ENCODE measurements at places on chromosomes 7 and 10. TPM values are rescaled to one million over a fixed set of nuclear protein-coding genes. Genes with fewer than 3 reads are reported as not detected.
A peak's percentile ranks its signal among the peaks of the same experiment; 100 is the strongest.

- H3K36me3 ChIP-seq = no peaks in the 10 kb centered on the region
- DNase-seq = no peak
- no peak overlapping the region for H3K27ac ChIP-seq
- H3K27me3 ChIP-seq = no peaks in the 10 kb centered on the region
- H3K4me1 ChIP-seq = no peaks in the 10 kb centered on the region
Observed at GRCh38 chr10:88147000-88147798, 283.8 kb downstream of the PTEN start.

- no peaks in the 10 kb centered on the region for H3K36me3 ChIP-seq
- no peak overlapping the region for H3K4me3 ChIP-seq
- H3K27me3 ChIP-seq = no peaks in the 10 kb centered on the region
- no peaks in the 10 kb centered on the region for H3K4me1 ChIP-seq
- H3K27ac ChIP-seq = no peak overlapping the region
Observed at GRCh38 chr10:2077231-2077630, 339.9 kb upstream of the ADARB2 start.

GRCh38 chr10:10293481-10293951, 724.2 kb upstream of the CELF2 start:
- peak; percentile 39 for DNase-seq
- H3K36me3 ChIP-seq = no peaks in the 10 kb centered on the region
- H3K4me1 ChIP-seq = peaks cover 17% of the 10 kb centered on the region
- no peak overlapping the region for H3K4me3 ChIP-seq
- no peaks in the 10 kb centered on the region for H3K27me3 ChIP-seq
- H3K27ac ChIP-seq = peak overlapping the region; percentile 58

DNA sequence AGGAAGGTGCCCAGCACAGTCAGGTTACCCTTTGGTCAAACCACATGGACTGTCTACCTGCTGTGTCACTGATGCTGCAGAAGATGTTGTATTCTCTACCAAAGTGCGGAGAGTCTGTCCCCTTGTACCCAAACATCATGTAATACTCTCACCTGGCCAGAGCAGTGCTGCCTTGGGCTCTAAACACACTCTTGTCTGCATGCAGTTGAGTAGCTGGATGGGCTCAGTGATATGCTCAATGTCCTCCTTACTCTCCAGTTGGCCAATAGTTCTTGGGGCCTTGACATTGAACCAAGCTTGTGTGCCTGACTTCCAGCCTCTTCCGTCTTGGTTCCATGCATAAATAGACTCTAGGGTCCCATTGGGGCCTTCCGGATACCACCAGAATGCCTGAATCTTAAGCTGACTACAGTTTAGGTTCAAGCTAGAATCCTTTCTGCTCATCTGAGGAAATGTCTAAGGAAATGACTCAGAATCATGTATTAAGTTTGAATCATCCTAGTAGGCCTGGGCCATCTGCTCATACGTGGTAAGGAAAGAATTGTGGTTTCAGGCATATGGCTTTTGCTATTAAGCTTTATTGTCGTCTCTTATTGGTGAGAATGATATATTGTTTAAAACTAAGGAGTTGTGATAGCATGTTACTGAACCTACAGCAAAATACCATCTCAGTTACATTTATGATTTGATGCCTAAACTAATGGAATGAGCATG, 118.0 kb downstream of the OTUD1 start:
- no peaks in the 10 kb centered on the region for H3K36me3 ChIP-seq
- H3K4me3 ChIP-seq = no peak overlapping the region
- no peak overlapping the region for H3K27ac ChIP-seq

DNA sequence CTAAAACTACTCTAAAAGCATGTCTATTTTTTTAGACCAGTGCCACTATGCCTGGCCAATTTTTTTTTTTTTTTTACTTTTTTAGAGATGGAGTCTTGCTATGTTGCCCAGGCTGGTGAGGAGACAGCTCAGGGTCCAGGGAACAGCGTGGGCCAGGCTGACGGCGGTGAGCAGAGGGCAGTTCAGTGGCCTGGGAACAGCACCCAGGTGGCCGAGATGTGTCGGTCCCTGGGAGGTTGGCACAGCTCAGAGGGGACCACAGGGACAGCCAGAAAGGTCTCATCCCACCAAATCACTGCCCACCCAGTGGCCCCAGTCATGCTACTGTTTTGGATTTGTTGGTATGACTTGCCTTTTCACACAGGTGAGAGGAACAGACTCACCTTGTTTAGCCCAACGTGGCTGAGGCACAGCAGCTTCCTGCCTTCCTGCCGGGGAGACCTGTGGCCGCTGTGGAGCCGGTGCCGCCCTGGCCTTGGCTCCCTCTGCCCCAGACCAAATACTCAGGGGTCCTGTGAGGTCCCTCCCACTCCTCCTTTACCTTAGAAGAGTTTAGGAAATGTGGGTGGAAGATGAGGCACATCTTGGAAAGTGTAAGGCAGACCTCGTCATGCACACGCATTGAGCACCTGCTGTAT, 109.6 kb downstream of the PTPRE start:
- no peak overlapping the region for H3K27ac ChIP-seq
- H3K27me3 ChIP-seq = no peaks in the 10 kb centered on the region
- DNase-seq = no peak
- H3K4me3 ChIP-seq = no peak overlapping the region
- peaks cover 31% of the 10 kb centered on the region for H3K4me1 ChIP-seq
- H3K36me3 ChIP-seq = peaks cover 29% of the 10 kb centered on the region

Gene GIMAP5
- total RNA-seq = 8.6 TPM
